ENCODE measurements at places on chromosomes 11 and 22.

GRCh38 chr11:36034551-36035331 is 90.9 kb downstream of the LDLRAD3 start:
- no peak for DNase-seq

GRCh38 chr11:33775832-33776470 is 1.6 kb upstream of the FBXO3 start:
- no peak for DNase-seq

DNA sequence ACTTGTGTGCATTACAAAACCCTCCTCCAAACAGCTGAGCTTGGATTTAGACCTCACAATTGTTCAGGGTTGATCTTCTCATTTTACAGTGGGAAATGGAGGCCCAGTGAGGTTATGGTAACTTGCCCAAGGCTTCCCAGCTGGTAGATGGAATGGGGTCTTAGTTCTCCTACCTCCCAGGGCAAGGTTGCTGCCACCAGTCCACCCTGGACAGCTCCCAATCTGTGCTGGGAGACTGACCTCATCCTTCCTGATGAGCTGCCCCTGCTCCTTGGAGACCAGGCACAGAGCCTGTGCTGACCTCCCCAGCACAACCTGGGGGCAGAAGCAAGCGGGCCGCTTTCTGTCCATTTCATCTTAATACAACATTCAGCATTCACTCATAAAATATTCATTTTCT is 190.7 kb downstream of the ST3GAL4 start:
- DNase-seq: no peak

GRCh38 chr11:8757533-8757932 is 74.9 kb downstream of the RPL27A start:
- no peak for DNase-seq

- no peak for DNase-seq
These were observed 32.0 kb upstream of the TH start for GRCh38 chr11:2203440-2204259.

DNA sequence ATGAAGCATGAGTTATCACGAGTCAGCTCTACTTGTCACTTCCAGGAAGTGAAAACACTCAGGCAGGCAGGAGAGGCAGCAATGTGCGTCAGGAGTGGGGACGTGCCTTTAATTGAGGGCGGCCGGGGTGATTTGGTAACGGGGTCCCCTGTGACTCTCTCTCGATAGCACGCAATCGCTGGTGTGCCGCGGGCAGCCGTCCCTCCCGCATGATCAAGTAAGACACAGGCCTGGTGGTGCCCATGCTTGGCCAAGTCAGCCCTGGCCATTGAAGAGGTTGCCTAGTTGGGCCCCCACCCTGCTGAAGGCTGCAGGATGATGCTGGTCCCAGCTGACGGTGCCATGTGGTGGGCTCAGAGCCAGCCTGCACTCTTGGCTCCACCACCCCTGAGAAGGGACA is 29.7 kb downstream of the CACNG2 start:
- no peak for DNase-seq

DNA sequence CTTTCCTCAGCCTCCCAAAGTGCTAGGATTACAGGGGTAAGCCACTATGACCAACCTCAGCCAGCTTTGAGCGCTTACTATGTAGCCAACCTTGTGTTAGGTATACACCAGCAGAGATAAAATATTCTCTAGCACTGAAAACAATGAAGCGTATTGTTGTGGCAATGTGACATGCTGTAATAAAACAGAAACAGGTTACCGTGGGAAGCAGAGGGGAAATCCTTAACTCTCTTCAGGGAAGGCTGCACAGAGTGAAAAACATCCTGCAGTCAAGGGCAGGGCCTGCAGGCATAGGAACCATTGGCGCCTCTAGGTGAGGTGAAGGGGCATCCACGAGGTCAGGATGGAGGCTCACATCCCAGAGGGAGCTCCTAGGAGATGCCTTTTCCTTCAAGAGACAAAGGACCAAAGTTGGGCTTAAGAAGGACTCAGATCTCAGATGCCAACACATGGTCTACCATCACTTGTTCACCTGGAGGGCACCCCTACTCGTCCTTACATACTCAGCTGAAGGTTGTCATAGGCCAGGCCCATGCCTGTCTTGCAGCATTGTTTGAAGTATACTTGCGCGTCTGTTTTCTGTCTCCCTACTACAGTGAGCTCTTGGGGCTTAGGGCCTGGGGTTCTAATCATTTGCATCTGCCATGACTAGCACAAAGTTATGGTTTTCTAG is 8.0 kb downstream of the POLD4 start:
- DNase-seq: no peak

DNA sequence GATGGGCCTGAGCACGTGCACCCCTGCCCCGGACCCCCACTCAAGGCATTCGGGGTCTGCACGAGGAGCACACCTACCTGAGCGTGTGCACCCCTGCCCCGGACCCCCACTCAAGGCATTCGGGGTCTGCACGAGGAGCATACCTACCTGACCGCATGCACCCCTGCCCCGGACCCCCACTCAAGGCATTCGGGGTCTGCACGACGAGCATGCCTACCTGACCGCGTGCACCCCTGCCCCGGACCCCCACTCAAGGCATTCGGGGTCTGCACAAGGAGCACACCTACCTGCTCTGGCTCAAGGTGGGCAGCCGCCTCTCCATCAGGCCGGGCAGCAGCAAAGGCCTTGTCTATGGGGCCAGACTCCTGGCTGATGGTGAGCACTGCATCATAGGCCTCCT is 48.7 kb upstream of the LRRC32 start:
- no peak for DNase-seq

GRCh38 chr22:38461057-38461413 is 6.0 kb upstream of the KCNJ4 start:
- DNase-seq: no peak

- peak; percentile 83 for DNase-seq
These were observed 4.7 kb downstream of the FEN1 start for GRCh38 chr11:61797263-61797944.

GRCh38 chr11:8257003-8257664 is 6.5 kb downstream of the LMO1 start:
- no peak for DNase-seq

DNA sequence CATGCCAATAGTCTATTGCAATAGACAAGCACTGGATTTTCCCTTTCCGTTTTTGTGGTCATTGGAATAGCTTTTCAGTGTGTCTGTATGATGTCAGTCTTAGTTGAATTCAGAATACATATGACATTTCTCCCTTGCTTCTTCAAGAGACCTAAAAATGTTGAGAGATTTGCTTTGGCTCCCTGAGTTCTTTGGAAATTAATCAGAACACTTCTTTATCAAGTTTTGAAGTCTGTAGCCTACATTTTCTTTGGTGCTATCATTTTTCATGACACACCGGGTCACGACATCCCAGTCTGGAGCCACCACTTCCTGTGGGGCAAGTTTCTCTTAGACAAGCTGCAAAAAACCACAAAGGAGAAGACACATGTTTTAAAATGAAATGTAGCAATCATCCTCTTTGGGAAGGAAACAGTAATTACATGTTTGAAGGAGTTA is 847.1 kb downstream of the OPCML start:
- no peak for DNase-seq

DNA sequence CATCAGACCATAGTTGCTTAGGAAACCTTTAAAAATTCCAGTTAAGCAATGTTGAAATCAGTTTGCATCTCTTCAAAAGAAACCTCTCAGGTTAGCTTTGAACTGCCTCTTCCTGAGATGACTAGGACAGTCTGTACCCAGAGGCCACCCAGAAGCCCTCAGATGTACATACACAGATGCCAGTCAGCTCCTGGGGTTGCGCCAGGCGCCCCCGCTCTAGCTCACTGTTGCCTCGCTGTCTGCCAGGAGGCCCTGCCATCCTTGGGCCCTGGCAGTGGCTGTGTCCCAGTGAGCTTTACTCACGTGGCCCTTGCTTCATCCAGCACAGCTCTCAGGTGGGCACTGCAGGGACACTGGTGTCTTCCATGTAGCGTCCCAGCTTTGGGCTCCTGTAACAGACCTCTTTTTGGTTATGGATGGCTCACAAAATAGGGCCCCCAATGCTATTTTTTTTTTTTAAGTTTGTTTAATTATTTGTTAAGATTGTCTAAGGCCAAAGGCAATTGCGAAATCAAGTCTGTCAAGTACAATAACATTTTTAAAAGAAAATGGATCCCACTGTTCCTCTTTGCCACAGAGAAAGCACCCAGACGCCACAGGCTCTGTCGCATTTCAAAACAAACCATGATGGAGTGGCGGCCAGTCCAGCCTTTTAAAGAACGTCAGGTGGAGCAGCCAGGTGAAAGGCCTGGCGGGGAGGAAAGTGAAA is 73.4 kb downstream of the NCAPD3 start:
- DNase-seq: no peak

Measured in CD4-positive, alpha-beta T cell treated with Interleukin-17A for 1 hour (primary cell).